ENCODE measurements at places on chromosomes 12 and 14.

- DNase-seq: peak; percentile 62
Observed at GRCh38 chr14:38839694-38840365, 263.2 kb downstream of the SEC23A start.

- no peak for DNase-seq
Observed at GRCh38 chr12:41018010-41018409, 170.1 kb upstream of the PDZRN4 start.

DNA sequence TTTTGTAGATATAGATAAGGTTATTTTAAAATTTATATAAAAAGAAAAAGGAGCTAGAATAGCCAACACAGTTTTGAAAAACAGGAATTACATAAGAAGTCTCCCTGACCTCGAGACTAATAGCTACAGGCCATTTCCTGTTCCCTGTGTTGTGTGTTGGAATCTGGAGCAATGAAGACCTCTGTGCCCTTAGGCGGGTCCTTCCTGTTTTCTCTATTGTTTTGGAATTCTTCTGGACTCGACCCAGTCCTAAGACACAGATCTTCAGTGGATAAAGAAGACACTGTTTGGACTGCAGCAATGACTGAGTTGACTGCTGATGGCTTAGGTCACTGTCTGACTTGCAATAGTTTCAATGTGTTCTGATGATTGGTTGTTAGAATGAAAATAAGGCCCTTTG, 26.2 kb downstream of the SNRPF start:
- peak; percentile 21 for DNase-seq

DNA sequence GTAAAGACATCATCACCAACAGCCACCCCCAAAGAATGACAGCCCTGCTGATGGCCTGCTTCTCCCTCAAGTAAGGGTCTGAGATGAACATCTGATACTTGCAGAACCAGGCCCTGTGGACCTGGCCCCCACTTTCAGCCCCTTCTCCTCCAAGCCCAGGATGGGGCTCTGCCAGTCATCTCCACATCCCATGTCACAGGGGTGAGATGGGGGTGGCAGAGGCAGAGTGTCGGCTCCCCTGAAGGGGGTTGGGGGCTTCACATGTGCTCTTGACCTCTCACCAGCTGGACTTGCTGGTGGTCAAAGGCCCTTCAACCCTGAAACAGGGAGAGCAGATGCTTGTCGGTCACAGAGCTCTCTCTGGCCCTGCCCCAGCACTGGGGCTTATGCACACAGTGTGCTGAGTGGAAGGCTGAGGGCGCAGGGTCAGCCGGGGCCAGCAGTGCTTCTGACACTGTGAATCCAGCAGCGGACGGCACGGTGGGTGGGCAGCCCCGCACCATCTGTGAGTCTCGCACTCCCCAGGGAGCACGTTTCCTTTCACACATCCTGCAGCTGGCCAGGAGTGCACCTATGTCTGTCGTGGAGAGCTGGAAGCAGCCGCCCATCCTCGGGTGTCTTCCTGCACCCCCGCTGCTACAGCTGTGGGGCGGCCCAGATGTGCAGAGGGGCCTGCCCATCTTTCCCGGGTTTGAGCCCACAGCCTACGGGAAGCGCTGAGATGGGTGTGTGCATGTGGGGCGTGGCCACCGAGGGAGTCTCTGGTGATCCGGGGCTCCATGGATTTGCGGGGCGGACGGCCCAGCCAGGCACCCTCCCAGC, 94.3 kb downstream of the ADGRD1 start:
- no peak for DNase-seq

GRCh38 chr12:117213295-117213808, 23.1 kb upstream of the FBXO21 start:
- no peak for DNase-seq

DNA sequence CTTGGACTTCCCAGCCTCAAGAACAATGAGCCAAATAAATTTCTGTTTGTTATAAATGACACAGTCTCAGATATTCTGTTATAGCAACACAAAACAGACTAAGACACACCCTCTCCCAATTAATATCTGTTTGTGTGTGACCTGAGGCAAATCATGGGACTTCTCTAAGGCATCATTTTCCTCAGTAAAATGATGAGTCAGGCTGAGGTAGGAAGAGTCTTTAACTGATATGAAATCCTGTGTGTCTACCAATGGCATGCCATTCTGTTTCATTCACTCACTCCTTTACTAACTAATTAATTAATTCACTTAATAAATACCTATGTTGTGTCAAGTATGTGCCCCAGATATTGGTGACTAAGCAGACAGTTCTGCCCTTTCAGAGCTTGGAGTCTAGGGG, 258.4 kb upstream of the CRY1 start:
- DNase-seq: no peak

GRCh38 chr14:69772082-69773017, 5.4 kb downstream of the SRSF5 start:
- no peak for DNase-seq

DNA sequence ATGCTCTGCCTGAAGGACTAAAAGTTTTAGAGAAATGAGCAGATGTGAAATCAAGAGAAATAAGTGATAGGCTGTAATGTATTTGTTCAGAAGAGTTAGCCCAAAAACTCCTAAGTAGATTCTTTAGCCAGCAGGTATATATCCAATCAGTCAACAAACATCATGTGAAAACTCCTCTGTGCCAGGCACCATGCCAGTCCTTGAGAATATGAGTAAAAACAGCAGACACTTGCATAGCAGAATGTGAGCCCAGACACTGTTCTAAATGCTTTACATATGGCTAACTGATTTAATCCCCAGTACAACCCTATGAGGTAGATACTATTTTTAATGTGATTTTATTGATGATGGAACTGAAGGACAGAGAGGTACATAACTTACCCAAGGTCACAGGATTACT, 329.8 kb downstream of the PAWR start:
- DNase-seq: no peak

- DNase-seq: peak; percentile 97
Observed at GRCh38 chr14:68577802-68578541, 214.9 kb downstream of the ZFP36L1 start.

DNA sequence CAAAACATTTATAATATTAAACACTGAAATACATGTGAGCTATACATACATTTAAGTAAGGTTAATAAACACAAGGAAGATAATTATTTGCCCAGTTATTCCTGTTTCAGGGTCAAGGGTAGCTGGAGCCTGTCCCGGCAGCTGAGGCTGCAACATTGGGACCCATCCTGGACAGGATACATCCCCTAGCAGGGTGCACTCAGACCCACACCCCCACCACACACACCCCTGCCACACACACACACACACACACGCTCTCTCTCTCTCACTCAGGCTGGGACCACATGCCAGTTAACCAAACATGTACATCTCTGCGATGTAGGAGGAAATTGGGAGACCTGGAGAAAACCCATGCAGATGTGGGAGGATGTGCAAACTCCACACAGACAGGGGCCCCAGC, 112.6 kb upstream of the TMCC3 start:
- DNase-seq: no peak

DNA sequence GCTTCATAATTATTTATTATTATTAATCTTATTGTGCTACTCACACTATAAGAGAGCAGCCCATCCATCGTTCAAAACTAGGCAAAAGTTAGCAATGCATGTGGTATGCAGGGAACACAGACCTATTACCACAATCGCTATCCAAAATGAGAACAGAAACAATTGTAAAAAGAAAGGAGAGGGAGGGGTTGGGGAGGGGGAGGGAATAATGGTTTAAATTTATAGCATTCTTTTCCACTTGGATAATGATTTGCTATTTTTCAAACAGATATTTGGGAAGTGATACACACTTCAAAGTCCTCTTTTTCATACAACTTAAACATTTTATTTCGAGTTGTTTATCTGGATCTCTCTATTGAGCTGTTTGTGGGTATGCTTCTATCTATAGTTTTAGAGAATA, 248.6 kb upstream of the SOX5 start:
- DNase-seq: no peak

DNA sequence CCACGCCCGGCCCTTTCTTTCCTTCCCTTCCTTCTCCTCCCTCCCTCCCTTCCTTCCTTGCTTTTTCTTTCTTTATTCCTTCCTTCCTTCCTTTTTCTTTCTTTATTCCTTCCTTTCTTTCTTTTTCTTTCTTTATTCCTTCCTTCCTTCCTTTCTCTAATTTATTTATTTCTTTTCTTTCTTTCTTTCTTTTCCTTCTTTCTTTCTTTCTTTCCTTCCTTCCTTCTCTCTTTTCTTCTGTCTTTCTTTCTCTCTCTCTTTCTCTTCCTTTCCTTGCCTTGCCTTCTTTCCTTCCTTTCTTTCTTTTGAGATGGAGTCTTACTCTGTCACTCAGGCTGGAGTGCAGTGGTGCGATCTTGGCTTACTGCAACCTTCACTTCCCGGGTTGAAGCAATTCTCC, 15.9 kb downstream of the CCDC177 start:
- DNase-seq: no peak

GRCh38 chr14:25001156-25001555, 48.8 kb downstream of the STXBP6 start:
- DNase-seq: no peak

- no peak for DNase-seq
Observed at GRCh38 chr12:124098887-124099286, 125.9 kb downstream of the ZNF664 start.

- DNase-seq: no peak
Observed at GRCh38 chr14:49857427-49858003, 4.9 kb upstream of the NEMF start.

DNA sequence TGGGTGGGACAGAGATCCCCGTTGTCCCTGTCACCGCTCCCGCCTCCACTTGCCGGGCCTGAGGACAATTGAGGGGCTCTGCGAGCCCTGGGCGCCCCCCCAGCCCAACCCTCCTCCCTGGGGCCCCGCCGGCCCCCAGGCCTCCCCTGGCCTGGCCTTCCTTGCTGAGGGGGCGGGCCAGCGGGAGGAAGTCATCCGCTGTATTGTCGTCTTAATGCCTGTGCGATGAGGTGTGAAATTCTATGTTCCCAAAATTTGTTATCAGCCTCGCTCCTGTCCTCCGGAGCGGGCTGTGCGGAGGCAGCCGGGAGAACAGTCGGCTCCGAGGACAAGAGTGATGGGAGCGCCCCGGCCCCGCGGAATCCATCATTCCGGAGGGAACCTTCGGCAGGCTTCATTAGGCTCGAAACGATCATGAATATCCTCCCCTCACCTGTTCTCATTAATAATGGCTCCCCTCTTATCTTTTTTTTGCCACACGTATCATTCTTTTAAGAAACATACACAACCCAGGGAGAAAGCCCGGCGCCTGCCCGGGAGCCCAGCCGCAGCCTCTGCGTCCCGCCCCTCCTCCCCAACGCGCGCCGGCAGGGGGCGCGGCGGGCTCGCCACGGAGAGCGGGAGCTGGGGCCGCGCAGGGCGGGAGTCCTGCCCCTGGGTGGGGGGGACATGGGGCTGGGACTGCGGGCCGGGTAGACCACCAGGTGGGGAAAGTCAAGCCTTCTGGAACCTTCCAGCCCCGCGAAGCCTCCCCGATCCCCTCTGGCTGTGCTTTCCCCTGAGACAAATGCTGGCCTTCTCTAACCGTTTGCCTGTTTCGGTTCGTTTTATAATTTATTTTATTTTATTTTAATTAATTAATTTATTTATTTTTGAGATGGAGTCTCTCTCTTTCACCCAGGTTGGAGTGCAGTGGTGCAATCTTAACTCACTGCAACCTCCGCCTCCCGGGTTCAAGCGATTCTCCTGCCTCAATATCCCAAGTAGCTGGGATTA, 17.1 kb upstream of the DLK1 start:
- DNase-seq: peak; percentile 28

- no peak for DNase-seq
Observed at GRCh38 chr14:52873694-52874093, 77.2 kb downstream of the FERMT2 start.

- DNase-seq: peak; percentile 70
Observed at GRCh38 chr12:79690638-79691510, at the start of gene PAWR. TSS of gene PAWR (minus strand) at chr12:79690964. CDS start at chr12:79690244, 720 bp downstream.

DNA sequence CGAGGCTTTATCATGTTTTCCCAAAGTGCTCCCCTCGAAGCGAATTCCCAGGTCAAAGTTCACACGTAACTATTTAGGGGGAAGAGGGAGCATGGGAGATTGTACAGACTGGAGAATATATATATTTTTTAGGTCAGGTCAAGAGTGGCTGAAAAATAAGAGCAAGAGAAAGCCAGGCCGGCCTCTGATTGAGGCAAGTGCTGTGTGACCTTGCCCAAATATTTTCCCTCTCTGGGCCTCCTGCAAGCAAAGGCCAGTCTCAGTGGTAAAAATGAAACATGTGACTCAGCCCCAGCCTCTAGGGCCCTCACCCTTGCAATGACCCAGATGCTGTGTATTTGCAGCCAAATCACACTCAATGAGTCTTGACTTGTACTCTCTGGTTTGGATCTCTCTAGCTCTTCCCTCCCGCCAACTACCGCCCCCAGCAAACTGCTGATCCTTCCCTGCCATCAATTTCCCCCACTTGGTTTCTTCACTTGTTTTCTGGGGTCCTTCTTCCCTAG, 34.1 kb downstream of the SMUG1 start:
- no peak for DNase-seq

DNA sequence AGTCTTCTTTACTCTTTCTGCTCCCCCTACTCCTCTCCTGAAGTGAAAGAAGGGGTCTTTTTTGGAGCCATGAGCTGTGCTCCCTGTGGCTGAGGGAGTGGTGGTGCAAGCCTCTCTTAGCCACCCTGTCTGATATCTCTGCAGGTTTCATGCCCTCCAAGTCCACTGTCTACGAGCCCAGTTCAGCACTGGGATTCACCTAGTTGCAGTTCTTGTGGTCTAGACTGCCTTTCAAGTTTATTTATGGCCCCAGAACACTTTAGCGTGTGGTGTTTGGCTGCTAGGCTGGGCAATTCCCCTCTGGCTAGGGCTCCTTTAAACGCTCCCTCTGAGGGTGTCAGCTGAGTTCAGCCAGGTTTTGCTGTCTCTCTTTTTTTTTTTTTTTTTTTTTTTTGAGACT, 908.6 kb downstream of the TRHDE start:
- DNase-seq: no peak

GRCh38 chr14:76293923-76294322, 82.0 kb upstream of the ESRRB start:
- DNase-seq: no peak

DNA sequence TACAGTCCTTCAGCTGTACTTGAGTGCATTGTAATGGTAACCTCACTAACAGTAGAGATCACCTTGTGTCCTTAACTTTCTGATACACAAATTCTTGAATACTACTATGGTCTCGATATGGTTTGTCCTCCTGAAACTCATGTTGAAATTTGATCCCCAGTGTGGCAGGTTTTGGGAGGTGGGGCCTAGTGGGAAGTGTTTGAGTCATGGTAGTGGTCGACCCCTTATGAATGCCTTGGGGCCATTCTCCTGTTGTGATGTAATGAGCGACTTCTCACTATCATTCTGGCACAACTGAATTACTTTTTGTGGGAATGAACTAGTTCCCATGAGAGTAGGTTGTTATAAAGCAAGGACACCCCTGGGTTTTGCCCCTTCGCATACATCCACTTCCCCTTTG, 52.3 kb downstream of the IPO8 start:
- no peak for DNase-seq

DNA sequence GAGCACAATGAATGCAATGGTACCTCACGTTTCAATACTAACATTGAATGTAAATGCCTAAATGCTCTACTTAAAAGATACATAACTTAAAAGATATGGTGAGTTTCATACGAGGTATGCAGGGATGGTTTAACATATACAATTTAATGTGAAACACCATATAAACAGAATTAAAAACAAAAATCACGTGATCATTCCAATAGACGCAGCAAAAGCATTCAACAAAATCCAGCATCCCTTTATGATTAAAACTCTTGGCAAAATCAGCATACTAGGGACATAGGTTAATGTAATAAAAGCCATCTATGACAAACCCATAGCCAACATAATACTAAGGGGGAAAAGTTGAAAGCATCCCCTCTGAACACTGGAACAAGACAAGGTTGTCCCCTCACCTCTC, 845.7 kb downstream of the SLC16A7 start:
- DNase-seq: no peak
